ENCODE measurements at places on chromosomes 13 and 19.

DNA sequence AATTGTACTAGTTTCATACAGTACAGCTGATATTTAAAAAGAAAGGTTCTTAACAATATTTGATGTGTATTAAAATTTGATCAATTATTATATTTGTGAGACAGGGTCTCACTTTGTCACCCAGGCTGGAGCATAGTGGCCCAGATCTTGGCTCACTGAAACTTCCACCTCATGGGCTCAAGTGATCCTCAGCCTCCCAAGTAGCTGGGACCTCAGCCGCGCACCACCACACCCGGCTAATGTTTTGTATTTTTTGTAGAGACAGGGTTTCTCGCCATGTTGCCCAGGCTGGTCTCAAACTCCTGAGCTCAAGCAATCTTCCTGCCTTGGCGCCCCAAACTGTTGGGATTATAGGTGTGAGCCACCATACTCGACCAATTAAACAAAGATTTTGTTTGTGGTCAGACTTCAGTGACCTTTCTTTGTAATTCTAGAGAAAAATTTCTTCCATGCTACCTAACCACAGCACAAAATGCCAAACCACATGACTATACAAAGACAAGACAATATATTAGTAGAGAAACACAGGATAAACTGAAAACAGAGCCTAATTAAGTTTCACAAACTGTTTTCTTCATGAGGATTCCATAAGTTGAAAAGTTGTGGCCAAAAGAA is 59.6 kb downstream of the RBM26 start:
- no peak for DNase-seq

DNA sequence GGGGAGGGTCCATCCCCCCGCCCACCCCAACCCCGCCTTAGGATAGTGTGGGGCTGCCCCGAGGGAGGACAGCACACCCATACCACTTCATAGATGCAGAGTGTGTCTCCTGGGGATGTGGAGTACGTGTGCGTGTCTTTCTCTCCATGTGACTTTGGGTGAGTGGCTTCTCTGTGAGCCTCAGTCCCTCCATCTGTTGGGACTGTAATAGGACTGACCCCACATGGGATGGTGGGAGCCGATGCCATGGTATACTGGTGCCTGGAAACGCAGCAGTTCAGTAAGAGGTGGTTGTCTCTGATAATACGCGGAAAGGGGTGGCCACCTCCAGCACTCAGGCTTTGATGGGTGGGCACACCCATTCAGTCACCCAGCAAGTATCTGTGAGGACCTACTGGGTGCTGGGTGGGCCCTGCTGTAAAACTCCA is 816 bp upstream of the PRKD2 start:
- no peak for DNase-seq

DNA sequence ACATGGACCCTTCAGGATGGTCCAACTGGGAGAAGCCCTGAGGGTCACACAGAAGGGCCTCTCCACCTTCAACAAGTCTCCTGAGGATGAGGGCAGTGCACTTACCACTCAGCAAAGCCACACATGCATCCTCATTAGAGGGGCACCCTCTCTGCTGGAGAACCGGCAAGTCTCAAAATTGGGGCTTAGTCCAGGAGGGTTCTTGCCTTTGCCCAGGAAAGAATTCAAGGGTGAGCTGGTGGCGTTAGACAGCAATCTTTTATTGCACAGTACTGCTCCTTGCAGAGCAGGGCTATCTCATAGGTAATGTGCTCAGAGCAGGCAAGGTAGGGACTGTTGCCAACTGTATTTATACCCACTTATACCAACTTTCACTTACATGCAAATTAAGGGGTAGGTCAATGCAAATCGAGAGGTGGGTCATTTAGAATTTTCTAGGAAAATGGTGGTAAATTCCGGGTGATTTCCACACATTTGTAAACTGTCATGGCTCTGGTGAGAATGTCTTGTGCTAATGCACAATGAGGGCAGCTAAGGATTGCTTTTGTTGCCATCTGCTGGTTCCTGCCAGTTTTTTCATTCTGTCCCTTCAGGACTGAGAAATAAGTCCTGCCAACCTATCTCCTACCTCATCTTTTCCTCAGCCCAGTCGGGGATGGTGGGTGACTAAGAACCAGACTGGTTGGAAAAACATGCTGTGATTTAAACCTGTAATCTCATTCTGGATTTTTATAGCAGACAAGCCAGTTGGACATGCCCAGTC is 27.8 kb upstream of the IGSF23 start:
- DNase-seq, result no peak

DNA sequence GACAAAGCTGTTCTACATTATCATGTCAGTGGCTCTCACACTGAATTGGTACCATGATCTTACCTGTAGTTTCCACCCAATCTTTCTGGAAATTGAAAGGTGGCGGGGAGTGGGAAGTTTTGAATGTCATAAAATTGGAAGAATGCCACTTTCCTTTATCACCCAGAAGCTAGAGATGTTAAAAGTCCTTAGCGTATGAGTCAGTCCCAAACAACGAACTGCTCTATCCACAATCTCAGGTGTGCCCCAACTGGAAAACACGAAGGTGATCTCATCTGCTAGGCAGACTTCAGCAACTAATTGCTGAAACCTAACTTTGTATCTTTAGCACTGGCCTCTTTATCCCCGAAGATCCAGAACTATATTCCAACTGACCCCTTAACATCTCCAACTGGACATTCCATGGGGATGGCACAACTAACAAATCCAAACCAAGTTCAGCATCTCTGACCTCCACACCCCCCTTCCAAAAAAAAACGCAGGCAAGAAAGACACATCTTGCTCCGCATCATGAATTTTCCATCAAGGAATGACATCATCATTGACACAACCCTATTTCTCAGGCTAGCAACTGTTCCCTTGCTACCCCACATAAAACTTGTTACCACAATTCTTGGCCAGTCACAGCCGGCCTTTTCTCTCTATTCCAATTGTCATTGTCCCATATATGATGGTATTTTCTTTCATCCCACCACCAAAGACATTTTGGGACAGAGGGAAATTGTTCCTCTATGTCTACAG is 175.4 kb downstream of the KLF12 start:
- no peak for DNase-seq

GRCh38 chr19:36916991-36917390 is 859 bp downstream of the ZNF568 start:
- no peak for DNase-seq

DNA sequence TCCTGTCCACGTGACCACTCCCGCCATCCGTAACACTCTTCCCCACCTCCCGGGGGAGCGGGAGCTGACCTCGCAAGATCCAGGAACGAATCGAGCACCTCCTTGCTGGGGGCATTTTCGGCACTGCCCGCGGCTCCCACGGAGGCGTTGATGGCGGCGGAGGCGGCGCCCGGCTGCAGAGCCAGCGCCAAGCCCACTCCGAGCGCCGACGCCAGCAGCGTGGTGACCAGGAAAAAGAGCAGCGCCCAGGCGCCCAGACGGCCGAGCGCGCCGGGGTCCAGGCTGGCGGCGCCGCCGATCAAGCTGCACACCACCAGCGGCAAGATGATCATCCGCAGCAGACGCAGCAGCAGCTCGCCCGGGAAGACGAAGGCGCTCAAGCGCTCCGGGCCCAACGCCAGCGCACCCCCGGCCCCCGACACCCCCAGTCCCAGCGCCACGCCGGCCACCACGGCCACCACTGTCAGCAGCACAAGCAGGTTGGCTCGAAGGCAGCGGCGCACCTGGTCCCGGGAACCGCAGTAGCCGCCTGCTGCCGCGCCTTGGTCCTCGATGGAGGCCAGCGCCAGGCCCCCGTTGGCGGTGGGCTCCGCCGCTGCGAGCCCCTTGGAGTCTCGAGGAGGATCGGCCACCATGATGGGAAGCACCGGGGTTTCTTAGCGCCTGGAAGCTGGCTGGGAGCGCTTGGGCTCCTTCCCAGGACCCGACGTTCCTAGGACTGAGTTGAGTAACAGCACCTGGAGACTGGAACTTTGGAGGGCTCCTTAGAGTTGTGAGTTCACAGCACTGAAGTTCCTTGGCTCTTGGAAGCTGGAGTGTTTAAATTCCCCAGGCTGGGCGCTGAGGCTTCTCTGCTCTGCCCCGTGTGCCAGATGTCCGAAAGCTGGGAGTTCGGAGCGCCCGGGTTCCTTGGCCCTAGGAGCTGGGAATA is 798 bp downstream of the SLC1A5 start:
- DNase-seq, result no peak

- DNase-seq, result no peak
Measured at GRCh38 chr13:43122791-43123190, 99.4 kb downstream of the DNAJC15 start.

- DNase-seq, result no peak
Measured at GRCh38 chr19:29372461-29372860, 153.3 kb upstream of the VSTM2B start.

DNA sequence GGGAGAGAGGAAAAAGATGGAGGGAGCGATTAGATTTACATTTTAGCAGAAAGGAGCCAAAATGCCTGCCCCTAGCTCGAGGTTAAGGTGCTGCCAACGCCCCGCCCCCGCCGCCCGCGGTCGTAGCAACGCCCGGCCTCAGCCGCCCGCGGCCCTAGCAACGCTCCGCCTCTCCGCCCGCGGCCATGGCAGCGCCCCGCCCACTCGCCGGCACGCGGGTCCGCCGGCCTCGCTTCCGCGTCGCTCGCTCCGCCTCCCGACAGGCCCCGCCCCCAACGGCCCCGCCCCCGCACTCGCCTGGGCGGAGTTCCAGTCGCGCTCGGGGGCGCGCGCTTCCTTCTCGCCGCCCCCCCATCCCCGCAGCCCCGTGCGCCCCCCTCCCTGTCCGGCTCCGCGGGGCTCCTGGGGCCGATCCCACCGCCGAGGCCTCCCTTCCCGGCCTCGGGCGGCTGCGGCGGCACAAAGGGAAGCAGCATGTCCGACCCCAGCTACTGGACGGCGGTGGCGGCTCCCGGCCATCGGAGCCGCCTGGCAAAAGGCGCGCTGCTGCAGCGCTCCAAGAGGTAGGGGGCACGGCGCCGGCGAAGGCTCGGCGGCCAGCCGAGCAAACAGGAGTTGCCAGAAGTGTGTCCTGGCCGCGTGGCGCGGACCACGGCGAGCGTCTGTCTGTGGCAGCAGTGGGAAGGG is 20.3 kb downstream of the MAST3 start:
- DNase-seq, result peak; percentile 94

DNA sequence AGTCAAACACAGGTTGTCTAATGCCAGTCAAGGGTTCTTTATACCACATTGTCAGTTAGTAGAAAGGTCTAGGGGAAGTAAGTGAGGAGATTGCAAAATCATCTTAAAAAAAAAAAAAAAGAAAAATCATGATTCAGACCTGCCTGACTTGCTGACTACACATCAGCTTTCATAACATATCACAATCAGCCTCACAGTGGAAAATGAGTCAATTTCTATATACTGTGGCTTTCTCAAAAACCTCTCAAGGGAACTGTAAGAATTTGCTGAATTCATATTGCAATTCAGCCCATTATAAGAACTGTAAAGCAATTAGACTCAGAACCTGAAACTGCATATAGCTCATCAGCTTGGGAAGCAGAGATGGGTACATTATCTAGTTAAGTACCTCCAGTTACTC is 75.3 kb upstream of the GPC6 start:
- DNase-seq, result no peak

DNA sequence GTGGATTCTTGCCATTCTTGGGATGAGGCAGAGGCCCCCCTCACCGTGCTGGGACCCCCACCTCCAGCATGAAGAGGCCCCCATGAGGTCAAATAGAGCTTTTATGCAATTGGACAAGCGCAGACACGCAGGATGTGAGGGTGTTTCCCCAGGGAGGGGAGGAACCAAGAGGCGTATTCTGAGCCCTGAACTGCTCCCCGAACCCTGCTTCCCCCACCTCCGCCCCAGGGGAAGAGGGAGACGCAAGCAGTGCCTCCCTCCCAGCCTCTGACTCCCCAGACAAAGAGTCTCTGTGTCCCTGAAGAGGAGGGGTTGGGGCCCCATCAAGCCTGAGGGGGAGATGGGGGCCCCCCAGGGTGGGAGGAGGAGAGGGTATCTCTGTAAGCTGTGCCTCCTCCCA is 1.3 kb upstream of the RDH8 start:
- DNase-seq, result no peak

DNA sequence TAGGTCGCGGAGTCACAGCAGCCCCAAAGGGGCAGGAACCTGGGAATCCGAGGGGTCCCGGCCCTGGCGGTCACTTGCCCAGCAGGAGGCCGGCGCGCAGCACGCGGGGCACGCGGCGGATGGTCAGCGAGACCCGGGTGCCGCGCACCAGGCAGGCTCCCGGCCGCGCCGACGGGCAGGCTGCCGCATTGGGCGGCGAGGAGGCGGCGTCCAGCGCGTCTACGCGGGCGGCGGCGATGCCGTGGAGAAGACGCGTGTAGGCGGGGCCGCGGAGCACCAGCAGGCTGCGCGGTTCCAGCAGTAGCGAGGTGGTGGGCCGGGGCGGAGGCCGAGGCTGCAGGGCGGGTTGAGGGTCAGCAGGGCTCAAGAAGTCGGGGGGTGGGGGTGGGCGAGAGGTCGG is 607 bp upstream of the SYNE4 start:
- DNase-seq, result no peak

DNA sequence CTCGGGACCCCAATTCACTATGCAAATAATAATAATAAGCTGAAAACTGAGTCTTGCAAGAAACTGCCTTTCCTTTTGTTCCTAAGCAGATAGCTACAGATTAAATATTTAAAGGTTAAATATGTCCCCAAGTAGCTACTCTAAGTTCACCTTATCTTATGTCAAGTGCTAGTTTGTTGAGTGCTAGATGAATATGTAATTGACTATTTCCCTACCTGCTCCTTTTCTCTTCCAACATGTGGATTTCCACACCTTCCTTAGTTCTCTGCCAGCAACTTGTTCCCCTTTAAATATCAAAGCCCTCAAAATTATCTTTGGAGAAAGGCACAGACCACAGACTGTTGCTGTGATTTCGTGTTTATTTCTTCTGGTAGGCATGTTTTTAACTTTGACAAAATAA is 709.2 kb upstream of the SLITRK1 start:
- DNase-seq, result no peak

DNA sequence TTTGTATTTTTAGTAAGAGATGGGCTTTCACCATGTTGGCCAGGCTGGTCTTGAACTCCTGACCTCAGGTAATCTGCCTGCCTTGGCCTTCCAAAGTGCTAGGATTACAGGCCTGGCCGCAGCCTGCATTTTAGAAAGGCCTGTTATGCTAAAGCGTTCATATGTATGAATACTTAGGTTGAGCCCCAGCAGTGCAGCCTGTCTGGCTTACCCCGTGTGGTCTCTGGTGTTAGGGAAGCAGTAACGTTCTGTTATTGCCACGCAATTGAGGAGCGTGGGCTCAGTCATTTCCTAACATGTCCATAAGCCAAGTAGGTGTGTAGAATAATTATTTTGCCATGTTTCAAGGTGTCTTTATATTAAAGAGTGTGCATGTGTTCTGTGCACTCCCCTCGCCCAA is 14.3 kb downstream of the HNRNPM start:
- no peak for DNase-seq

DNA sequence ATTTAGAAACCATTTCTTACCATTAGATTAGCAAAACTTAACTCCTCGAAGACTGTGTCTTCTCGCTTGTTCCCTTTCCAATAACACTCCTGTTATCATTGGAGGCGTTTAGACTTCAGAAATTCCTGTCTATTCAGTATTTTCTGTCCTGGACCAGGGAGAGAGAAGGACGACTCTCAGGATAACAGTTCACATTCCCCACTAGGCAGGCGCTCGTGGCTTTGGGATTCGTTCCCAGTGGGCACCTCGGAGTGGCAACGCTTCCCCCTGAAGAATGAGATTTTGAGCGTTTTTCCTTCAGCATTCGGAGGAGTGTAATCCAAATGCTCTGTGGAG is 429 bp upstream of the ZNF225 start:
- no peak for DNase-seq

- DNase-seq, result no peak
Measured at GRCh38 chr13:100522618-100523309, 65.8 kb downstream of the GGACT start.

- DNase-seq, result no peak
Measured at GRCh38 chr19:43735957-43736356, 18.8 kb downstream of the SMG9 start.

GRCh38 chr13:106349080-106349931 is 186.2 kb downstream of the EFNB2 start:
- no peak for DNase-seq

Data from stimulated activated CD4-positive, alpha-beta T cell treated with anti-CD3 and anti-CD28 coated beads, TNF-alpha, amount 100 ng/mL, for 48 hours (primary cell).